Activated CD8-positive, alpha-beta T cell treated with anti-CD3 and anti-CD28 coated beads, Interleukin-2, amount 10 ng/mL, durations not matched to agents 7 days and 5 days (primary cell): ENCODE measurements at places on chromosomes 6 and 20. TPM values are rescaled to one million over a fixed set of nuclear protein-coding genes. Genes with fewer than 3 reads are reported as not detected.
A peak's percentile ranks its signal among the peaks of the same experiment; 100 is the strongest.

Gene SLC12A5
- total RNA-seq, result 1.3 TPM

- DNase-seq, result no peak
- H3K4me1 ChIP-seq, result peaks cover 52% of the 10 kb centered on the region
- H3K36me3 ChIP-seq, result peaks cover 49% of the 10 kb centered on the region
These were observed 40.2 kb downstream of the TOP1 start for GRCh38 chr20:41068806-41069205.

Gene ADGB
- total RNA-seq, result not detected

- H3K4me3 ChIP-seq, result no peak overlapping the region
- H3K27ac ChIP-seq, result no peak overlapping the region
- peaks cover 6% of the 10 kb centered on the region for H3K4me1 ChIP-seq
- no peak for DNase-seq
- peaks cover 47% of the 10 kb centered on the region for H3K27me3 ChIP-seq
- H3K36me3 ChIP-seq, result no peaks in the 10 kb centered on the region
These were observed 8.0 kb upstream of the PERP start for GRCh38 chr6:138115201-138115600.

Gene PPARD
- total RNA-seq, result 36.7 TPM

Gene AGER
- total RNA-seq, result 27.8 TPM

DNA sequence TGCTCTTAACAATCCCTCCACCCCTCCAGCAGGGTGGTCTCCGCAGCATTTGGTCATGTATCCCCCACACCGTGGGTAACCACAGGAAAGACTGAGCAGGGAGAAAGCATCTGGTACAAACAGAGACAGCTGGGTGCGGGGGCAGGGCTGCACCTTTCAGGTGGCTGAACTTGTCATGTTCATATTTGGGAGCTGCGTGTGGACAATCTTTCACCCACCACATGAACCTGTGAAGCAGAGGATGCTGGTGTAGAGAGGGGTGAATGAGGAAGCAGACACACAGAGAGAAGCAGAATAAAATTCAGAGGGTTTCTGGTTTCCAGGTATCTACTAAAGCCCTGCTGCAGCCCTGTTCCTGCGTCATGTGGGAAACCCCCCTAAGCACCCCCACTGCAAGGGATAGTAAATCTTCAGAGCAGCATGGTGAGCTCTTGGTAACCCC lies 8.9 kb downstream of the GFOD1 start:
- peak; percentile 38 for DNase-seq
- H3K27me3 ChIP-seq, result no peaks in the 10 kb centered on the region
- H3K4me1 ChIP-seq, result peaks cover 38% of the 10 kb centered on the region
- H3K36me3 ChIP-seq, result peaks cover 24% of the 10 kb centered on the region
- no peak overlapping the region for H3K4me3 ChIP-seq
- peak overlapping the region; percentile 80 for H3K27ac ChIP-seq

- no peak for DNase-seq
- no peaks in the 10 kb centered on the region for H3K27me3 ChIP-seq
- H3K4me3 ChIP-seq, result no peak overlapping the region
- no peak overlapping the region for H3K27ac ChIP-seq
- H3K4me1 ChIP-seq, result peaks cover 64% of the 10 kb centered on the region
These were observed 72.2 kb downstream of the RPP40 start for GRCh38 chr6:4931530-4932227.

DNA sequence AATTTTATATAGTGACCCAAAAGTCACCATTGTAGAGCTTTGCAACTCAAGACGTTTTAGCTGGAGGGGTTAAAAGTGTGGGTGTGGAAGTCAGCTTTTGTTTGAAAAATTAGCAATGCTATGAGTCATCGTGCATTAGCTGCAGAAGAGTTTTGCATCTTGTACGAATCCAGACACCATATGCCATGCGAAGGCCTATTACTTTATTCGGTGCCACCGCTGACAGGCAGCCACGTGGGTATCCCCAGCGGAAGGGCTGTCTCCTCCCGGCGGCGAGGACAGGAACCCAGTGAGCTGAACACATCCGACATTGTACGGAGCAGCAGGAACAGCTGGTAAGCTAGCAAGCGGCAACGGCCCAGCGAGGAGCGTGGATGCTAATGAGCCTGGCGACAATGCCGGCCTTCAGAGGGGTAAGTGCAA lies 84.4 kb downstream of the INSM1 start:
- H3K36me3 ChIP-seq, result peaks cover 2% of the 10 kb centered on the region
- H3K27me3 ChIP-seq, result no peaks in the 10 kb centered on the region

DNA sequence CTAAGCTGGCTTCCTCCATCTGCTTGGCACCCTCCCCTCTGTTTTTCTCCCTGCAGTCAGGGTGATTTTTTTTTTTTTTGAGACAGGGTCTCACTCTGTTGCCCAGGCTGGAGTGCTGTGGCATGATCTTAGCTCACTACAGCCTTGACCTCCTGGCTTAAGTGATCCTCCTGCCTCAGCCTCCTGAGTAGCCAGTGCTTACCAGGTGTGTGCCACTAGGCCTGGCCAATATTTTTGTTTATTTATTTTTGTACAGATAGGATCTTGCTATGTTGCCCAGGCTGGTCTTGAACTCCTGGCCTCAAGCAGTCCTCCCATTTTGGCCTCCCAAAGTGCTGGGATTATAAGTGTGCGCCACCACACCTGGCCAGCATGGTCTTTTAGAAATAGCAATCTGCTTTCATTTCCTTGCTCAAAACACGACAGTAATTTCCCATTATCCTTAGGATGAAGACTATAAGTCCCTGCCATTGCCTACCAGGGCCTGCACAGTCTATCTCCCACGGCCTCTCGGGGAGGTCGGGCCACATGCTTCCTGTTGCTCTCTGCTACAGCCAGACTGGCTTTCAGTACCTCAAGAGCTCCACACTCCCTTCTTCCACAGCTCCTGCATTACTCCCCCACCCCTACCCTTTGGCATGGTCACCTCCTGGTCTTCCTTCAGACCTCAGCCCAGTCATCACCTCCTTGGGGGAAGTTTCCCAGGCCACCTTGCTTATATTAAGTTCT lies 11.1 kb upstream of the CD164 start:
- no peak overlapping the region for H3K27ac ChIP-seq
- peaks cover 9% of the 10 kb centered on the region for H3K4me1 ChIP-seq
- no peak overlapping the region for H3K4me3 ChIP-seq

- H3K36me3 ChIP-seq, result no peaks in the 10 kb centered on the region
- no peak overlapping the region for H3K27ac ChIP-seq
- DNase-seq, result no peak
These were observed 84.6 kb downstream of the DCDC2 start for GRCh38 chr6:24273096-24273870.

- peaks cover 3% of the 10 kb centered on the region for H3K4me1 ChIP-seq
- H3K27ac ChIP-seq, result no peak overlapping the region
- no peak for DNase-seq
- H3K27me3 ChIP-seq, result peaks cover 2% of the 10 kb centered on the region
- no peaks in the 10 kb centered on the region for H3K36me3 ChIP-seq
- H3K4me3 ChIP-seq, result no peak overlapping the region
These were observed 70.3 kb upstream of the PAK5 start for GRCh38 chr20:9909167-9909566.

DNA sequence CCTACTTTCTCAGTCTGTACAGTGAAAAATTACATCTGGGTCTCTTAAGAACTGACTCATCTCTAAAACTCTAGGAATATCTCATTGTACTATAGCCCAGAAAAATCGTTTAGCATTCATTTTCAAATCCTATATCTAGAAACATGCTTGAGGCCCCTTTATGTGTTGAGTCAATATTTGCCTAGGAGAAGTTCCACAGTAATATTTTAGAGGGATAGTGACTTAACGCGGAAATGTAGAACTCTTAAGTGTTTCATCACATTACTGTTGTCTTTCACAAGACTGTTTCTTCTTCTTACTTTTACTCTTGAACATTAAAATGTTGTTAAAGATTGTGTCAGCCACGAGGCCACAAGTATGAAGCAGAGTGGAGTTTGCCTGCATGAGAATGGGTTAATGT lies 23.0 kb upstream of the MYLIP start:
- H3K4me1 ChIP-seq, result no peaks in the 10 kb centered on the region
- DNase-seq, result no peak
- no peaks in the 10 kb centered on the region for H3K36me3 ChIP-seq

GRCh38 chr6:80638213-80639055 lies 532.0 kb downstream of the BCKDHB start:
- no peak overlapping the region for H3K4me3 ChIP-seq
- H3K27ac ChIP-seq, result no peak overlapping the region
- H3K36me3 ChIP-seq, result no peaks in the 10 kb centered on the region
- H3K4me1 ChIP-seq, result no peaks in the 10 kb centered on the region
- no peak for DNase-seq

DNA sequence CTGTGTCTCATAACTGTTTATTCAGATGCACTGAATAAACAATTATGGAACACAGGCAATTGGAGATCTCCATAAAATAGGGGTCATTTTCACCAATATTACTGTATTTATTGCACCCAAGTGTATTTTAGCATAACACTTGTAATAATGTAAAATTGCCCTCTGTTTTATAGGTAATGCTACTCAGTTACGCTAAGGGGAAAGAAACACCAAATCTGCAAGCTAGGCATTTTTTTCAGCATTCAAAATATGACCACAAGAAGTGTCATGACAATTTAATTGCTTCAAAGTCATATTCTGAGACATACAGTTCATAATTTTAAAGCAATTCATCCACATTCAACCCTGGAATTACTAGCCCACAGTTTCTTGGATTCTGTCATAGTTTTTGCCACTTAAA lies 643.2 kb upstream of the NOX3 start:
- no peak overlapping the region for H3K27ac ChIP-seq
- no peaks in the 10 kb centered on the region for H3K27me3 ChIP-seq
- no peak for DNase-seq
- no peak overlapping the region for H3K4me3 ChIP-seq
- H3K36me3 ChIP-seq, result no peaks in the 10 kb centered on the region

DNA sequence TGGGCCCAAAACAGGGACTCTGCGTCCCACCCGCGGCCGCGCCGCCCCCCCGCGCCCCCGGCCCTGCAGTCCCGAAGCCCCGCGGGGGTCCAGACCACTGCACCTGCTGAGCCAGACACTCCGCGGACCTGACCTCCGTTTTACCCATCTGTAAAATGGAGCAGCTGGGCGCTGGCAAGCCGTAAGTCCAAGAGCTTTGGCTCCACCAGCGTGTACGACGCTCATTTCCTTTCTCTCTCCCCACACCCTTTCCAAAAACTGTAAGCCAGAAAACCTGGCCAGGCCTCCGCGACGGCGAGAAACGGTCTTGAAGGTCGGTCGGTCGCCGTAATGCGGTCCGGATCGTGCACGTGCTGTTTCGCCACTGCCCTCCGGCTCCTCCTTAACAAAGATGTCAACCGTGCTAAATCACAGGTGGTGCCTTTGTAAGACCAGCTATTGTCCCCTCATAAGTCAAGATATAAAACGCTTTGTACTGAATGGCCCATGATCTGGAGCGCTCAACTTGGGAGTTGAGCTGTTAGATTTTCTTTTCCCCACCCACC lies 7.8 kb upstream of the NR2E1 start:
- peaks cover 3% of the 10 kb centered on the region for H3K36me3 ChIP-seq
- peaks cover 9% of the 10 kb centered on the region for H3K4me1 ChIP-seq
- peak overlapping the region; percentile 51 for H3K4me3 ChIP-seq
- peaks cover 86% of the 10 kb centered on the region for H3K27me3 ChIP-seq
- peak overlapping the region; percentile 24 for H3K27ac ChIP-seq

- DNase-seq, result peak; percentile 2
- H3K27me3 ChIP-seq, result peaks cover 50% of the 10 kb centered on the region
- peaks cover 16% of the 10 kb centered on the region for H3K4me1 ChIP-seq
- peaks cover 25% of the 10 kb centered on the region for H3K36me3 ChIP-seq
- no peak overlapping the region for H3K27ac ChIP-seq
These were observed 18.1 kb upstream of the ZBP1 start for GRCh38 chr20:57638173-57638894.

- H3K27me3 ChIP-seq, result no peaks in the 10 kb centered on the region
- DNase-seq, result no peak
- H3K27ac ChIP-seq, result no peak overlapping the region
- peaks cover 2% of the 10 kb centered on the region for H3K36me3 ChIP-seq
- H3K4me3 ChIP-seq, result no peak overlapping the region
These were observed 183.5 kb downstream of the GMDS start for GRCh38 chr6:2061880-2062279.

Gene MAVS
- 29.7 TPM for total RNA-seq

DNA sequence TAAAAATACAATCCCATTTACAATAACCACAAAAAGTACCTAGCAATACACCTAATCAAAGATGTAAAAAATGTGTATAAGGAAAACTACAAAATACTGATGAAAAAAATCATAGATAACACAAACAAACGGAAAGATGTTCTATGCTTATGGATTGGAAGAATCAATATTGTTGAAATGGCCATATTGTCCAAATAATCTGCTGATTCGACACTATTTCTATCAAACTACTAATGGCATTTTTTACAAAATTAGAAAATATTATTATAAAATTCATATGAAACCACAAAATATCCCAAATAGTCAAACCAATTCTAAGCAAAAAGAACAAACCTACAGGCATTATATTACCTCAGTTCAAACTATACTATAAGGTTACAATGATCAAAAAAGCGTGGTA lies 978.3 kb upstream of the MAP3K7 start:
- no peaks in the 10 kb centered on the region for H3K36me3 ChIP-seq
- no peaks in the 10 kb centered on the region for H3K27me3 ChIP-seq
- no peak overlapping the region for H3K27ac ChIP-seq
- no peaks in the 10 kb centered on the region for H3K4me1 ChIP-seq
- no peak overlapping the region for H3K4me3 ChIP-seq

Gene XKR7
- 0.03 TPM for total RNA-seq

DNA sequence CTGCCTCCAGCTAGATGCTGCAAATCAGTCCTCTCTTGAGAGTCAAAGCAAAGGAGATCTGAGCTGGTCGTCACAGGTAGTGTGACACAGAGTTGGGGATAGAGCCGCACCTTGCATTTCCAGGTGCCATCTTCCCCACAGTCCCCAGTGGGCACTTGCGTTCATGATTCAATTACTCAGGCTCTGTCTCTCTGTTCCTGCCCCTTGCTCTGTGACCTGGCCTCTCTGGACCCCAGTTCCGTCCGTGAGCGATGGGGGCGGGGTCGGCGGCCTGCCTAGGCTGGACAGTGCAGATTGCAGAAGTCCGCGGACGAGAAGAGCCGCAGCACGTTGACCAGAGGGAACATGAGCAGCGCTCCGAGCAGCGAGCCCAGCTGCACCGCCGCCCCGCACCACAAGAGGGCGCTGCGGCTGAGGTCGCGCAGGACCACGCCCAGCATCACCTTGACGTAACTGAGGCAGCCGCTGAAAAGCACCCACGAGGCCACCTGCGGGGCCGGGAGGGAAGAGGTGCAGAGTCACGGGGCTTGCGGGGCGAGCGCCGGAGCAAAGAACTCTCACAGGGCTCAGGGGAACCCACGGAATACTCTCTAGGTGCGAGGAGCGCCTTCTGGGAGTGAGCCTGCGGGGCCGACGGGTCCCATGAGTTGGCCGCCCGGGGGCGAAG lies 7.4 kb downstream of the SLC52A3 start:
- no peak overlapping the region for H3K4me3 ChIP-seq
- H3K36me3 ChIP-seq, result no peaks in the 10 kb centered on the region
- peak; percentile 39 for DNase-seq
- peaks cover 6% of the 10 kb centered on the region for H3K4me1 ChIP-seq
- H3K27me3 ChIP-seq, result peaks cover 6% of the 10 kb centered on the region
- no peak overlapping the region for H3K27ac ChIP-seq

DNA sequence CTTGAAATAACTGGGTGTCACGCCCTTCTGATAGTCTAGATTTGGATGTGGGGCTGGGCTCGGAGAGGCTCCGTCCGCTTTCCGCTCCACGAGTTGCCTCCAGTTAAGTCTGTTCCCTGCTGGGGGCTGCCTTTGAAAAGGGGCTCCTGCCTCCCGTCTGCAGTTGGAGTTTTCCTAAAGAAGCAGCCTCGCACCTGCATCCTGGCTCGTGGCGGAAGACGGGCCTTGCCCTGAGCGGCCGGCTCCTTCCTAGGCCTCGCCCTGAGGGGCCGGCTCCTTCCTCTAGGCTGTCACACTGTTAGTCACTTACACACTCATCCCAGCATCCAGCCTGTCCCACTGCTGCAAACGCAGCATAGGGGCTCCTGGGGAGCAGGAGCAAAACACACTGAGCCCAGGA lies 74.4 kb downstream of the SMOC2 start:
- H3K27ac ChIP-seq, result no peak overlapping the region
- no peaks in the 10 kb centered on the region for H3K4me1 ChIP-seq
- no peaks in the 10 kb centered on the region for H3K27me3 ChIP-seq
- no peak for DNase-seq
- H3K36me3 ChIP-seq, result no peaks in the 10 kb centered on the region

Gene C20orf202
- not detected for total RNA-seq
